ENCODE measurements at places on chromosomes 6 and 20. TPM values are rescaled to one million over a fixed set of nuclear protein-coding genes. Genes with fewer than 3 reads are reported as not detected.

The PAK5 gene
- not detected for polyA plus RNA-seq

The C20orf141 gene
- polyA plus RNA-seq: not detected

The EGFL8 gene
- polyA plus RNA-seq: 2.8 TPM

The KHDC1L gene
- 0.22 TPM for polyA plus RNA-seq

The LMBRD1 gene
- 27.3 TPM for polyA plus RNA-seq

The OR2H1 gene
- not detected for polyA plus RNA-seq

The IER3 gene
- 85.2 TPM for polyA plus RNA-seq

DNA sequence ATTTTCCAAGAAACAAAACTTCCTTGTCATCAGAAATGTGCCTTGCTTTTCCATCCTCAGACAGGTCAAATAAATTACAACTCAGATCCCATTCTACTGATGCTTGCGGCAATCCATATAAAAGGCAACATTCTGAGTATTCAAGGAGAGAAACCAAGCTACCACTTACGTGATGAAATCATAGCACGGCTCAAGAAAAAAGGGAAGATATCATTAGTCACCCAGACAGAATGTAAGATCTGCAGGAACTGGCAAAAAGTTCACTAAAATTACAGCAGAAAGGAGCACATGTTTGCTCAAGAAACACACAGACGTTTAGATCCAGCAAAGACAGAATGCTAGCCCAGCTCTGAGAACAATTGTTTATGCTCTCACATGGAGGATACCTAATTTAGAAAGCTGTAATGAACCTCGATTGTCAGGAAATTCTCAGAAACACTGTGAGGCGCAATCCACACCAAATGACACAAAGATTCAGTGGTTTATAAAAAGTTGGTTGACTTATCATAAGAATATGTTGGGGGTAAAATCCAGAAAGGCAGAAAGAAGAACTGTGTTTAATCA lies 304.2 kb downstream of the ADGRG6 start:
- peak; percentile 10 for DNase-seq

DNA sequence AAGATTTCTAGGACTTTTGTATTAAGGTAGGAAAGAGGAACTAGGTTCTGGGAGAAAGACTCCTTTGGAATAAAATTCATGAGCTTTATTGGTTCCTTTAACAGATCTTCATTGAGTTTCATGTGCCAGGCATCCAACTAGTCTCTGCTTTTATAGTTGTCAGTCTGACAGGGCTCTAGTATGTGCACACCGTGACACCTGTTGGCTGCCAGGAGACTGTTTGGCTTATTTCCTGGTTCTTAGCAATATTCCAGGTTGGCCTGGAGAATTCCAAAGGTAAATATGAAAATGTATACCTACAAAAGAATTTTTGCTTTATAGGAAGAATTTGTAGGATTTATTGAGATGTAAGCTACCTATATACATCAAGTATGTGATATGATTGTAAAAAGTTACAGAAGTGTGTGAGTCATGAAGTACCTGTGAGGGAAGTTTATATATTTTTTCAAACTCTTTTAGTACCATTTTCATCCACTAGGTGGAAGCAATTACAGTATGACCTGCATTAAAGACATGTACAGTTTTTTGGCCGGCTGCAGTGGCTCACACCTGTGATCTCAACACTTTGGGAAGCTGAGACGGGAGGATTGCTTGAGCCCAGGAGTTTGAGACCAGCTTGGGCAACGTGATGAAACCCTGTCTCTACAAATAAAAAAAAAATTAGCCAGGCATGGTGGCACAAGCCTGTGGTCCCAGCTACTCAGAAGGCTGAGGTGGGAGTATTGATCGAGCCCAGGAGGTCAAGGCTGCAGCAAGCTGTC lies 35.2 kb downstream of the NDUFAF5 start:
- no peak for DNase-seq

DNA sequence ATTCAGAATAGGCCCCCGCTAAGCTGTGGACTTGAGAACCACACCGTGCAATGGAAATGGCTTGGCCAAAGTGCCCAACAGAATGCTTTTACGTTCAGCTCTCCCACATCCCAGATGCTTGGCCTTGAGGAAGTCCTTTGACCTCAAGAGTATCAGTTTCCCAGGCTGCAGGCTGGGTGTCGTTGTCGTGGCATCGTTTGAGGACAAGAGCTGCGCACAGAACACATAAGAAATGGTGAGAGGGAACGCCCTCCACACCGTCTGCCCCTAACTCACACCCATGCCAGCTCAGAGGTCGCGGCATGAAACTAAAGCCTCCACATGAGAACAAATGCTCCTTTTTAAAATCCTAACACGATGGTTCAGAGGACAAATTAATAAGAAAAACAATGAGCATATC lies 37.0 kb downstream of the NFATC2 start:
- no peak for DNase-seq

DNA sequence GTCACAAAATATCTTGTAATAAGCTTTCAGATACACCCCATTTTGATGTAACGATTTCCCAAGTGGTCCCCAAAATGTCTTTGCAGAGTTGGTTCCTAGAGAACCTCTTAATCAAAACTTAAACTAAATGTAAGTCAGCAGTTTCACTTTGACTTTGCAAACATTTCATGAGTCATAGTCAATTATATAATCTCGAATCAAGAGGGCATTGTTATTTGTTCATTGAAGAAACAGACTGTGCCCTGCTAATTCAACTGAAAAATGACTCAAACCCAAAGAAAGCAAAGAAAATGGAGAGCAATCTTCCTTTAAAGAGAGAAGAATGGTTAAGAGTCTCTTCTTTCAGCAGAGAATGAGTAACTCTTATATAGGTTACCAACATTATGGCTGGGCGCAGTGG lies 58.3 kb downstream of the IPCEF1 start:
- no peak for DNase-seq

DNA sequence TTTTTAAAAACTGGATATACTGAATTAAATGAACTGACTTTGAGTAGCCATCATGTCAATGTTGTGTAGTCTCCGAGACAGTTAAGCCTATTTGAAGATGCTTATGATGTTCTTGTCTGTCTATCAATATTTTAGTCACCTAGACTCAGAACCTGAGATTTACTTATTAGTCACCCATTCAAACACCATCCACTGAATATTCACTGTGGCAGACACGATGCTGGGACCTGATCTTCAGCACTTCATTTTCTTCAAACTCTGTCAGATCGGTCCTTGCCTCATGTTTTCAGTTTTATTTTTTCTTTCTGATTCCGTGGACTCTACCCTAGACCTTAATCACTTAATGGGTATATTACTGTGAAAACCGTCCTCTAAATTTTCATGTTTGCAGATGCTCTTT lies 123.7 kb upstream of the MCHR2 start:
- DNase-seq: no peak

DNA sequence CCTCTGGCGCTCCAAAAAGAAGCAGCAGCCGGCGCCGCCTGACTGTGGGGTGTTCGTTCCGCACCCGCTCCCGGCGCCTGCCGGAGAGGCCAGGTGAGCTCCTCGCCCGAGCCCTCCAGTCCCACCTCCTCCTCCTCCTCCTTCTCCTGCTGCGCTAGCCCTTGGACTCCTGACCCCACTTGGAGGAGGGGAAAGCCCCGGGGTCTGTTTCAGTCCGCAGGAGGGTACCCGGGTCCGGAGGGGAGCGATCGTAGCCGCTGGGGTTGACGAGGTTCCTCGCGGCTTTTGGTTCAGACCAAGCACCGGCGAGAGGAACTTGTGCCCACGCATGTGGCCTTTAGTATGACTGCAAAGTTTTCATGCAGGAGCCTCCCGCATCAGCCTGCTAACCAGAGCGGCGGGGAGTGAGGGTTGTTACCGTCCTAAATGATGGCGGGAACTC lies 493 bp downstream of the CRYBG1 start:
- no peak for DNase-seq

DNA sequence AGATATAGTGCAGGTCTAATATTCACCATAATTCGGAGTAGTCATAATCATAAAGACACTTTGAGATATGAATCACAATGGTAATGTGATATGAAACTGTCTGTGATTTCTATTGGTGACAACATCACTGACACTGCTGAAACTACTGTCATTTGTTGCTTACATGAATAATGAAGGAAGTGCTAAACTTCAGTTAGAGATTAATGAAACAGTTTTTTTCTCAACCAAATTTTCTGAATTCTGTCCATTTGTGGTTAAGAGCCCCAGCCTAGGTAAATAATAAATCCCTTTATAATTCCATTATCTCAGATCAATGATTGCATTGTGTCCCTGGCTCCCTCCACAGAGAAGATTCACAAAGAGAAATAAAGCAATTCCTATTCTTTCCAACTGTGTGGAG lies 122.6 kb downstream of the HIVEP2 start:
- no peak for DNase-seq

GRCh38 chr6:16256781-16257180 lies 18.4 kb downstream of the GMPR start:
- no peak for DNase-seq

GRCh38 chr6:22830463-22830862 lies 261.1 kb downstream of the HDGFL1 start:
- DNase-seq: no peak

GRCh38 chr6:111503194-111503593 lies 20.2 kb upstream of the REV3L start:
- DNase-seq: no peak

DNA sequence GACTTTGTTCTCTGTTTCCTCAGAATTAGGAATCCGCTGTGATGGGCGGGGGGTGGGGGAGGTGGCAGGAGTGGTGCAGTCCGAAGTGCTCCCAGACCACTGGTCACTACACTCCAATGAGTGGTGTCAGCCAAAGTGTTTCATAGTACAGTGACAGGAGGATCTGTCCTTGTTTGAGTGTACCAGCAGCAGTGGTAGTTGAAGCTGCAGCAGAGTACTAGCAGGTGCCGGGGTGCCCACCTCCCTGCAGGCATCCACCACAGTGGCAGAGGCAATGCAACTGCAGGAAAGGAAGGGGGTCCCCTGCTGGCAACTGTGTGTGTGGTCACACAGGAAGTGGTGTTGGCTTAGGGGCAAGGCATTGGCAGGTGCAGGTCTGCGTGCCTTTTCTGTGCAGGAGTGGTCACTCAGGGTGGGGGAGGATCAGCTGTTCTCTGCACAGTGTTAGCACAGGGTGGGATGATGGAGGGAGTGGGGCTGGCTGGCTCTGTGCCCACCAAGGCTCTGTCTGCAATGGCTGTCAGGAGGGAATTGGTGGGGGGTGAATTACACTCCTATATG lies 9.7 kb downstream of the HLA-DOB start:
- DNase-seq: no peak

- DNase-seq: no peak
Observed at GRCh38 chr20:9130521-9130920, 61.6 kb downstream of the PLCB4 start.

GRCh38 chr6:75418233-75418632 lies 75.4 kb downstream of the FILIP1 start:
- no peak for DNase-seq

DNA sequence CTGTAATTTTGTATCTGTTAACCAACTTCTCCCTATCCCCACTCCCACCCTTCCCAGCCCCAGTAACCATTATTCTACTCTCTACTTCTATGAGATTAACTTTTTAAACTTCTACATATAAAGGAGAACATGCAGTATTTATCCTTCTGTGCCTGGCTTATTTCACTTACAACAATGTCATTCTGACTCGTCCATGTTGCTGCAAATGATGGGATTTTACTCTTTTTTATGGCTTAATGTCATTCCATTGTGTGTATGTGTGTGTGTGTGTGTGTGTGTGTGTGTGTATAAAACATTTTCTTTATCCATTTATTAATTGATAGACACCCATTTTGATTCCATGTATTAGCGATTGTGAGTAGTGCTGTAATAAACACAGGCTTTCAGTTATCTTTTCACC lies 76.1 kb downstream of the COL19A1 start:
- no peak for DNase-seq

GRCh38 chr6:63661769-63662168 lies 26.2 kb downstream of the PHF3 start:
- no peak for DNase-seq

DNA sequence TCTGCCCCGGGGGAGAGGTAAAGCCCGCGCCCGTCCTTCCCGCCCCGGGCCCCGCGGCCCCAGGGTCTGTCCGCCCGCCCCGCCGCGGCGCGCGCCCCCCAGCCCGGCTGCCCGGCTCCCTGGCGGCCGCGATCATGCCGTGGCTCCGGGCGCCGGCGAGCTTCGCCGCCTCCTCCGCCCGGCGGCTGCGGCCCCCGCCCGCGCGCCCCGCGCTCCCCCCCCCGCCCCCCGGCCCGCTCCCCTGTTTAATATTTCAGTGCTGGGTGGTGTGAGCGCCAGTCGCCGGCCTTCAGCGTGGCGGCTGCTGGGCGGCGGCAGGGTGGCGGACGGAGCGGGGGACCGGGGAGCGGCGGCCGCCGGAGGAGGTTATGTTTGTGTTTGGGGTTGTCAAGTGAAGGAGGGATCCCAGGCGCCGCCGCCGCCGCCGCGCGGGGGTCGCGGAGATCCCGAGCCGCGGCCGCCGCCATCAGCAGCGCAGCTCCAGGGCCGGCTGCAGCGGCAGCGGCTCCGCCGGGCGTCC lies at the start of gene HIVEP1:
Gene HIVEP1, plus strand, starts transcription at position 275 of the 520 bp plus-strand sequence. CDS start 3,317 bp downstream, outside the sequence.
- no peak for DNase-seq

GRCh38 chr20:50389438-50389807 lies 120.8 kb upstream of the PTPN1 start:
- no peak for DNase-seq

DNA sequence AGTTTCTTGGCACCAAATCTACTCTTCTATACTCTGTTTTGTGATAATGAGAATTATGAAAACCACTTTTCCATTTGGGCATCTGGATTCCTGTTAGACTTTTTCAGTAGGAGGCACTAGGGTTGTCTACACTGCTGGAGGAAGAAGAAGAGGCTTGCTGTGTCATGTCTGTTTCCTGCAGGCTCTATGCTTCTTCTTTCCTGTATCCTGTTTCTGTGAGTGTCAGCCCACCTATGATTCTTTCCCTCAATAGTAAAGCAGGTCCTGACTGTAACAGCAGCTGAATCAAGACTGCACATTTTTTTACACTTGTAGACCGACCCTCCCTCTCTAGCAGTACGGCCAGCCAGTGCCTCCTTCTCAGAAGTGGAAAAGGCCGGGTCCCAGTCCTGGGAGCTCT lies 603.9 kb downstream of the HDGFL1 start:
- no peak for DNase-seq

- DNase-seq: no peak
Observed at GRCh38 chr20:9052136-9052535, 16.8 kb upstream of the PLCB4 start.

DNA sequence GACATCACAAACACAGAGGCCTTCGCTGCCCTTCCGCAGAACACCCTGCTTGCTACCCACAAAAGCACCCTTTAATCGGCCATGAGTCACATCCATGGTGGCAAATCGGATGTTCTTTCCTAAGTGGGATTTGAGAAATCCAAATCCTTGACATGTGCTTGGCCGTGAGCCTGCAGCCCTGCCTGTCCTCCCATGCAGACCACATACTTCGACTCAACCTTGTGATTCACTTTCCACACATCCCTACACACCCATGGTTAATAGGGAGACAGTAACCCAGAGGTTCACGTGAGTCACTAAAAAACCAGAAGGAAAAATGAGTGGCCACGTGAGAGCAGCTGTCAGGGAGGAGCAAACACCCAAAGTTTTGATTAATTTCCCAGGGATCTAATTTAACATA lies 19.4 kb downstream of the RAMACL start:
- DNase-seq: peak; percentile 86

- DNase-seq: no peak
Observed at GRCh38 chr6:137341681-137342195, 122.6 kb upstream of the IFNGR1 start.
